ENCODE measurements at places on chromosomes 1 and 21. TPM values are rescaled to one million over a fixed set of nuclear protein-coding genes. Genes with fewer than 3 reads are reported as not detected.

Gene ACBD3
- 71.4 TPM for total RNA-seq

Gene OR14K1
- total RNA-seq = not detected

Gene C1QB
- 391 TPM for total RNA-seq

Gene UTS2
- not detected for total RNA-seq

Gene CCNL2
- 243 TPM for total RNA-seq

Gene RNU1-4
- total RNA-seq = 4,080 TPM

Gene AKT3
- 26.7 TPM for total RNA-seq

Gene SPATA6
- total RNA-seq = 31.6 TPM

Gene MARCKSL1
- 5.5 TPM for total RNA-seq

Gene RNF186
- not detected for total RNA-seq

Gene SAMD11
- total RNA-seq = 1.7 TPM

Gene LCE2B
- not detected for total RNA-seq

Gene KRTAP19-6
- not detected for total RNA-seq

Gene PRDM2
- total RNA-seq = 36.0 TPM

Gene FCGR2B
- total RNA-seq = 19.9 TPM

Gene BTG3
- 112 TPM for total RNA-seq

Gene ADORA3
- total RNA-seq = 10.0 TPM

Gene SPATA46
- not detected for total RNA-seq

Gene LYSMD1
- total RNA-seq = 2.2 TPM

Gene ZNF593OS
- not detected for total RNA-seq

Gene TNFRSF8
- 1.5 TPM for total RNA-seq

Gene CNR2
- 0.59 TPM for total RNA-seq

Gene F13B
- not detected for total RNA-seq

Gene AXDND1
- not detected for total RNA-seq

Gene FAM131C
- total RNA-seq = not detected

Data from upper lobe of left lung (tissue), 6 donors.